AG09309 (cell line): ENCODE measurements at places on chromosomes 16 and 17.

- no peak for DNase-seq
Observed at GRCh38 chr16:88649195-88649923, 1.5 kb downstream of the CYBA start.

- no peak for DNase-seq
Observed at GRCh38 chr17:6959700-6960099, 36.1 kb upstream of the ALOX12 start.

GRCh38 chr17:62778990-62779681 is 29.0 kb downstream of the MARCHF10 start:
- peak; percentile 88 for DNase-seq

DNA sequence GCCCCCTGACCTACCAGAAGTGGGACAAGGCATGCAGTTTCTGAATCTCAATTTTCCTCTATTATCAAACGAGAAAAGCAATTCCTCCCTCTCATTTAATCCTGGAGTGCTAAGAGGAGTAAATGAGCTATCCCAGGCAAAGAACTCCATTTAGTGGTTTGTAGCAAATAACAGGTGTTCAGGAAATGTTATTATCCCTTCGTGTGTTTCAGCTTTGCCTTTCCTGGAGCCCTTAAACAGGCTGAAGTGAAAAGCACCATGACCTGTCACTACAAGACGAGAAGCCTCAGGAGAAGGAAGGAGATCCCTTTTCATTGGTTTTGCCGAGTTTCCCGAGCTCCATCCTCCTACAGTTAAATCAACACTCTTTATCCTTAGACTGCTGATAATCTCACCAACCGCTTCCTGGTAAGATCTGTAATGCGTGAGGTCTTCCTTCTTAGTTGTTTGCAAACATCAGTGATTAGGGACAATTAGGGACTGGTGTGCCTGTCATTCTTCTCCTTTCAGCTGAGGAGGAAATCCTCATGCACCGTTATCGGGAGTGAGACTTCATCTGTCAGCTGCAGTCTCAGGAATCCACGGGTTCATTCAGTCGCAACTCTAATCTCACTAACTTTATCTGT is 30.8 kb upstream of the MYOCD start:
- DNase-seq, result no peak

GRCh38 chr16:71367241-71367976 is 8.9 kb downstream of the CALB2 start:
- no peak for DNase-seq

GRCh38 chr16:66515596-66516508 is 34.1 kb downstream of the TK2 start:
- DNase-seq, result no peak

GRCh38 chr16:50862818-50863643 is 121.1 kb downstream of the CYLD start:
- DNase-seq, result no peak

- no peak for DNase-seq
Observed at GRCh38 chr17:16314189-16314588, 39.1 kb downstream of the CENPV start.

GRCh38 chr16:77599793-77600415 is 122.4 kb upstream of the NUDT7 start:
- peak; percentile 20 for DNase-seq

DNA sequence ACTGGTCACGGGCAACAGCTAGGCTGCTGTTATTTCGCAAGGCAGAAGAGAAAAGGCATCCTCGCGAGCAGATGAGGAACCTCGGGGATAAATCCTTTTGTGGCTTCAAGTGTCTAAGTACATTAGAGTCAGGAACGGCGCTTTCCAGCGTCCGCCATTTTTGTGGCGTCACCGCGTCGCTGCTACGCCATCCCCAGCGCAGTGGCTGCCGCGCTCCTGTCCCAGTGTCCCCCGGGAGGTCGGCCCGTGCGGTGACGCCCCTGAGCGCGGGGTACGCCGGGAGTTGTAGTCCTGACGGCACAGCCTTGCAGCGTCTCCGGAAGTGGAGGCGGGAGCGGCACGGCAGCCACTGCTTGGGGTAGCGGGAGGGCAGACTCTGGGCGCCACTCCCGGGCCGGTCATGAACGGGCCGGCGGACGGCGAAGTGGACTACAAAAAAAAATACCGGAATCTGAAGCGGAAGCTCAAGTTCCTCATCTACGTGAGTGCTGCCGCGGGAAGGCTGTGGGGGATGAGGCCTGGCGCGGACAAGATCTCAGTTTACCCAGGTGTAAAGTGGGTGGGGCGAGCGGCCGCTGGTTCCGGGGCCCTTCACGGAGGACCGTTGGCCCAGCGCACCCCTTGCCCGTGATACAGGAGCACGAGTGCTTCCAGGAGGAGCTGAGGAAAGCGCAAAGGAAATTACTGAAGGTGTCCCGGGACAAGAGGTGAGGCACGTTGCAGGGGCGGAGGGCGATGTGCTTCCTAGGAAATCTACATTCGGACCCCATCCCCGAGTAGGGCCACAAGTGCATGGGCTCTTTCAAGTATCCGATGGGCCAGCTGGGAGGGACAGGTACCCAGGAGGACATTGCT is at the start of gene INO80E:
Gene INO80E (plus strand): TSS at position 331 of the 855 bp plus-strand sequence. CDS start 70 bp downstream, at position 401.
- peak; percentile 62 for DNase-seq

- DNase-seq, result no peak
Observed at GRCh38 chr16:67966549-67967182, 1.8 kb downstream of the SLC12A4 start.

- DNase-seq, result no peak
Observed at GRCh38 chr17:76414334-76415295, 30.2 kb downstream of the SPHK1 start.

GRCh38 chr16:12436201-12436657 is 367.5 kb downstream of the CPPED1 start:
- DNase-seq, result no peak

- DNase-seq, result no peak
Observed at GRCh38 chr17:48592577-48592976, 1.0 kb downstream of the HOXB5 start.

GRCh38 chr17:15742051-15742795 is 10.1 kb downstream of the TBC1D26 start:
- DNase-seq, result no peak

GRCh38 chr17:76940295-76940694 is 72.1 kb downstream of the MGAT5B start:
- no peak for DNase-seq

DNA sequence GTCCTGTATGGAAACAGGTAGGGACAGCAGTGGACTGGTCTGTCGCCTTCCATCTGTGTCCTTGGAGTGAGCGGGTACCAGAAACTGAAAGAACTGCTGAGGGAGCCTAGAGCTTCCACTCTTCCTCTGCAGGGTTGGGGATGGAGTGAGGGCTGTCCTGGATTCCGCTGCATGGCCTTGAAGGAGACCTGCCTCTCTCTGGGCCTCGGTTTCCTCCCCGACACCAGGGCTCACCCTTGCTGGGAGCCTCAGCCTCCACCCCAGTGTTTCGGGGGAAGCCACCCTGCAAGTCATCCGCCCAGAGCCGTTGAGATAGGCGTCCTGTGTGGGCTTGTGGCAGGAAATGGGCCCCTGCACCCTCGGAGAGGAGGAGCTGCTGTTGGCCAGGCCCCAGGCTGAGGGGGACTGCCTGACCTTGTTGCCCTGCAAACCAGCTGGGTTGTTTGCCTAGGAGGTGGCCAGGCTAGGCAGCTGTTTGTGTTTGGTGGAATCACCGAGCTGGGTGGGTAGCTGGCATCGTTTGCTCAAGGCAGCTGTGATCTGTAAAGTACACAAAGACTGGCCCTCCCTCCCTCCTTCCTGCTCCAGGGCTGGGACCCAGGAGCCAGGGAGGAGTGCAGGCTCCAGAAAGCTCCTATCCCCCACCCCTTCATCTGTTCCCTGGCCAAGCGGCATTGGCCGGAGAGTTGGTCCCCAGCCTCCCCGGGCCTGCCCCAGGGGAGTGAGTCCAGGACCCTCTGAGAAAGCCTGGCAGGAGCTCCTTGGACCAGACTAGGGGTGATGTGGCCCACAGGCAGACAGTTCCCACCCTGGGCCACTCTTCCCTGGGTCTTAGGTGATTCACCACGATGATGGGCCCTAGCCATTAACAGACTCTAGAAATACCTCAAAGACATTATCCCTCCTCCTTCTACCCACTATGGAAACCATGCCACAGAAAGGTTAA is 1.3 kb downstream of the RAB37 start:
- no peak for DNase-seq

- DNase-seq, result no peak
Observed at GRCh38 chr16:73025151-73025855, 22.6 kb downstream of the ZFHX3 start.

DNA sequence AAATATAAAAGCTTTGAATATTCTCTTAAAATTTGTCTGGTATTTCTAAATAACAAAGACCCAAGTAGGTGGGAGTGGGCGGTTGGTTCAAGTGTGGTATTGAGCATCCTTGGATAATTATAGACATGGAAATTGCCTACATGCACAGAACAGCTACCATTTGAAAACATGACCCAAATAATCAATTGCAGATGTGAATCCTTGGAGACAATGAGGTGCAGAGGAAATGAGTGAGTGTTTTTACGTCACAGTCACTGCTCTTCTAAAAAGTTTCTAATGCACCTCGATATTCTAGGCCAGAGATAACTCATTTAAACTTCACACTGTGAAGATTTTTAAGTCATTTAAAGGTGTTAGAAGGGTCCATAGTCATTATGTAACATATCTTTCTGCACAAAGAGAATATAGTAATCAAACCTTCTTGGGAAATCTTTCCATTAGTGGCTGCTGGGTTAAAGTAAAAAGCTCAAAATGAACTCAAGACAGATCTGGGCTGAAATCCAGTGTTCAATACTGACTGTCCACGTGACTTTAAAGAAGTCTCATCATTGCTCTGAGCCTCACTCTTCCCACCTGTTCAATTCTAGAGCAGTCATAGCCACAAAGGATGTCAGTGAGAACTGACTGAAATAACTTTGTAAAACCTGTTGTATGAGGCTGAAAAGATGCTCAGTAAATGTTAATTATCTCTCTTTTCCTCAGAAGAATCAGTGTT is 144.5 kb downstream of the CDH11 start:
- no peak for DNase-seq

DNA sequence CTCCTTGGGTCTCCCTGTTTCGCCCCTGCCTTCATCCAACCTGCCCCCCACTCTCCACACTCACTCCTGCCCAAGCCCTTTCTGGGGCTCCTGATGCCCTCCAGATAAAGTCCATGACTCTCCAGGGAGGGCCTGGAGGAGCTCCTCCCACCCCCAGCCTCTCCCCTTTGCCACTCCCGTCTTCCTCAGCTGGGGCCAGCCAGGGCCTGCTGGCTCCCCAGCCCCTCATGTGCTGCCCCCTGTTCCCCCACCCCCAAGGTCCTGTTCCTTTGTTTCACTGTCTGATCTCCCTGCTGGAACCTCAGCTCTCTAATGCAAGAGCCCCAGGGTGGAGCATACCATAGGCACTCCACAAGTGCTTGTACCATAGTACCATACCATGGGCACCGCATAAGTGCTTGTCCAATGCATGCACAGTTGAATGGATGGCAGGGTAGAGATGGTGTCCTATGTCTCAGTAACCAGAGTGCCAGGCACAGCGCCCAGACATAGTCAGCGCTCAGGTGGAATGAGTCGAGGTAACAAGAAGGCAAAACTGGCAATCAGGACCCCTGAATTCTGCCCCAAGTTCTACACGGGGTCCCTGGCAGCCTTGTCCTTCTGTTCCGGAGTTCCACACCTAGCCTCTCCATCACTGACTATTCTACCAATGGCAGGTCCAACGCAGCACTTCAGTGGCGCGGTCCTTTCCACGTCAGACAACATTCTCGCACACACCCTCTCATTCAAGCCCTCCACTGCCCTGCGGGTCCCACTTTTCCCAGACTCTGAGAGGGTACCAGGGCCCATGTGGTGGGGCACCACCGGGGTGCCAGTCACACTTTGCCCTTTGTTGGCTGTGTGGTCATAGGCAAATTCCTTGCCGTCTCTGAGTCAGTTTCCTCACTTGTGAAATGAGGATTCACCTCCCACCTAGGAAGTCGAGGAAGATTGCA is 1.4 kb downstream of the PLCD3 start:
- DNase-seq, result no peak

- DNase-seq, result no peak
Observed at GRCh38 chr17:20961586-20961985, 81.2 kb downstream of the USP22 start.

GRCh38 chr16:71557954-71558582 is 18.8 kb downstream of the TAT start:
- DNase-seq, result no peak

GRCh38 chr16:56990407-56991286 is 1.3 kb downstream of the NLRC5 start:
- no peak for DNase-seq

GRCh38 chr17:59791603-59792457 is 84.4 kb downstream of the VMP1 start:
- DNase-seq, result no peak

GRCh38 chr16:14131774-14132695 is 60.9 kb downstream of the MRTFB start:
- no peak for DNase-seq

DNA sequence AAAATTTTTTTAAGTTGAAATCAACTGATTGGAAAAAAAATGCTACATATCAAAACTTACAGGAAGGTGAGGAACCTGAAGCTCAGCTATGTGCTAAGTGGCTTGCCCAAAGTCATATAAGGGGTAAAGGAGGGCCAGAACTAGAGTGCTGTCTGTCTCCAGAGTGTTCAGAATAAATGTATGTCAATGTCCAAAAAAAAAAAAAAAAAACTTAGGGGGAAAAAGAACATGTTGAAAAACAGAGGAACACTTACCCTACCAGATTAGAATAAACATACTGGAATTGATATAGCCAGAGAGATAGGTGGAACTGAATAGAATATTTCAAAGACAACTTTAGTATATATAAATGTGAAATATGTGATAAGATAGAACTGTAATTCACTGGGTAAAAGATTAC is 11.5 kb downstream of the DCAF7 start:
- no peak for DNase-seq

DNA sequence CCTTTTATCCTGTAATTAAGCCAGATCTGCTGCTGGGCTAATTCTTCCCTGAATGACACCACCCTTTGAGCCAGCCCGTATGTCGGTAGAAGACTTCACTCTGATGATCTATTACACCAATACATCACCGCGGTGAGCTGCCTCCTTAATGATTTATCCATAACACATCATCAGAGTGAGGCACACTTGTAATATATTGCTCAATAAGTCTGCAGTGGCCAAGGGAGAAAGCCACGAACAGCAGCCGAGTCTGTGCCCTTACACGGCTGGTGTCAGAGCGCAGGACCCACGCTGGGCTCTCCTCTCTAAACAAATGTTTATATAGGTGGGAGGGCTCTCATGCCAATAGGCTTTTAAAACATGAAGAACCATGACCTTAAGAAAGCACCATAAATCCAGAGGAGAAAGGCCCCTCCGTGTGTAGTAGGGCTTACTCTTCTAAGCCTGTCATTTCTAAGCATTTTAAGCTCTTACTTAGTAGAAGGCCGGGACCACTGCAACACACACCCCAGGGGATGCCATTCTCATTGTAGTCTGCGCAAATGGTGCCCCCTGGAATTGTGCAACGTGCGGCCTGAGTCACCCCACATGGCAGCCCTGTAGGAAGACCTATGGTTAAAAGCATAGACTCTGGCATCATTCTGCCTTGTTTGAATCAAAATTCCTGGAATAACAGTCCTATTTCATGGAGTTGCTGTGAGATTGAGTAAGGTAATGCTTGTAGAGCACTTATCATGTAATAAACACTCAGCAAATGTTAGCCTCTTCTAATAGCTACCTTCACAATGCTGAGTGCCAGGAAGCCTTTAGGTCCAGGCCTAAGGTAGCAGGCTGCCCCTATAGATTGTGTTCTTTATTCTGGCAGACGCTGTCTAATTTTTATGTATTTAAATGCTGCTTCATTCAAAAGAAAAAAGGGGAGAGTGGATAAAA is 26.1 kb downstream of the MRPS23 start:
- no peak for DNase-seq
